ENCODE measurements at places on chromosomes 2 and 18.

DNA sequence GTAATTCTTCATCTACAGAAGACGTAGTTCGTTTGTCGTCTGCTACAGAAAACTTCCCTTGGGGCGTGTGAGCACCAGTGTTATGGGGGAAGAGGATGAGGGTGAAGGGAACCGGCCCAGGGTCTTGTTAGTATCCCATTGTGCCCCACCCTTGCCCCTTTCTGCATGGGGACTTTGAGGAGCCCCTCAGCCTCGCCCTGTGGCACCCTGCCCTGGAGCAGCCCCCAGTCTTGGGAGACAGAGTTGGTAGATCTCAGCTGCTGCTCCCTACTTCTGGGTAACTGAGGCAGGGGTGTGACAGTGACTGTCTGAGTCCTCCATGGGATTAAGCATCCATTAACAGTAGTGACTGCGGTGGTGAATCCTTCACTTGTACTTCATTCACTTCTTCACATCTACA lies 50.1 kb downstream of the RNF144A start:
- no peak for DNase-seq

DNA sequence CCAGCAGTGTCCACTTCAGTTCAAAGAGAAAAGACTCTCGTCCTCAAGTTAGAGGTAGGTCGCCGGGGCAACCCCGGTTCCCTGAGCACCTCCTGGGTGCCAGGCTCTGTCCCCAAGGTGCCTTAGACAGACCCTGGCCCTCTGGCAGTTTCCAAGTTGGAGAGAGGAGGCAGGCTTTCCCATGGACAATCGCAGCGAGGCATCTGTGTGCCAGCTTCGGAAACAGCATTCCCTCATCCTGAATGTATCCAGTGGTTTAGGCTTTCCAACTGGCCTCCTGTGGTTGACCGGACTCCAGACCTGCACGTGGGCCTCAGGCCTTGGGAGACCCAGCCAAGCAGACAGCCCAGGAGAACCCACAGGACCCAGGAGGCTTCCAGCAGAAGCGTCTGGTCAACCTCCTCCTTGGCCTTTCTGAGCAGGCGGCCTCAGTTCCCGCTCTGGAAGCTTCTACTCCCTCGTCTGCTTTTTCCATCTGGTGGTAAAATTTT lies 70.3 kb downstream of the KCNF1 start:
- DNase-seq: no peak

DNA sequence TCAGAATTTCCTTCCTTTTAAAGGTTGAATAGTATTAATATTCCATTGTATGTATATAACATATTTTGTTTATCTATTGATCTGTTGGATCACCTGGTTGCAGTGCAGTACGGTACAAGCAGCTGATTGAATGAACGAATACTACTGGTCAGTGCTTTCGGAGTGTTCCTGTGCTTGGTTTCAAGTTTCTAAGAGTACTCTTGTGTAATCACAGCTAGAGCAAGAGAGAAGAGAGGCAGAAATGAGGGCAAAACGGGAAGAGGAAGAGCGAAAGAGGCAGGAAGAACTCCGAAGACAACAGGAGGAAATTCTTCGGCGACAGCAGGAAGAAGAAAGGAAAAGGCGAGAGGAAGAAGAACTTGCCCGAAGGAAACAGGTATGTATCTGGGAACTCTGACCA lies 40.3 kb upstream of the KCNJ13 start:
- DNase-seq: no peak

DNA sequence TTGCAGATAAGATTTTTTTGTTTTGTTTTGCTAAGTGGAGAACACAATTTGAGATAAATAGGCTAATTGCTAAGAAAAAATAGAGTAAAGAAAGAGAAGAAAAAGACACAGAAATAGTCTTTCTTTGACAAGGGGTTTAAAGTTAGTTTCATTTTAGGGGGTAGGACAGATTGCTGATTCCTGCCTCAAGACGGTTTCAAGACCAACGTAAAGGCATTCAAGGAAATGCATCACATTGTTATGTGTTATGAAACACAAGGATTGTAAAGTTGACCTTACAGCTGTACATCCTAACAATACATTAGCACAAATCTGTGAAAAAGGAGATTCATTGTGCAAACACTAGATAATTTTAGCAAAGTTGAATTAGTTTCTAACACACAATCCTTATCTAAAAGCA lies 22.7 kb upstream of the ETAA1 start:
- DNase-seq: no peak

GRCh38 chr2:188478724-188479123 lies 187.1 kb downstream of the GULP1 start:
- no peak for DNase-seq

- DNase-seq: no peak
These were observed 856.4 kb downstream of the RNF144A start for GRCh38 chr2:7773362-7774360.

GRCh38 chr2:191389288-191389687 lies 144.1 kb downstream of the MYO1B start:
- DNase-seq: no peak

GRCh38 chr18:22136395-22136794 lies 33.0 kb upstream of the GATA6 start:
- no peak for DNase-seq

DNA sequence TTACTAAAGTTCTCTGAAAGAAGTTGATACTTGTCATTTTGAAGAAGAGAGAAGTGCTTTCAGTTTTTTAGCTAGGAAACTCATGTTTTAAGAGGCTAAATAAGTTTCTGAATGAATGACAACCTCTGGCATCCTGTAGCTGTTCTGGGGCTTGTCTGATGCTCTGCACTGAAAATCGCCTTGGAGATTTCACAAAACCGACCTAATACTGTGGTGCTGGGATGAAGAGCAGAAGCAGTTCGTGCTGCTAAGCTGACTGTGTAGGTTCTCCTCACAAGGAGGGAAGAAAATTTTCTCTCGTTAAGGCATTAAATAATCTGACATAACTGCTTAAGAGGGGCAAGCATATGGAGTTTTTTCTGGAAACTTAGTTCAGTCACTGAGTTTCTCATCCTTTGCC lies 193.2 kb downstream of the LTBP1 start:
- DNase-seq: no peak

GRCh38 chr18:31510319-31510718 lies 12.3 kb downstream of the DSG2 start:
- DNase-seq: no peak

DNA sequence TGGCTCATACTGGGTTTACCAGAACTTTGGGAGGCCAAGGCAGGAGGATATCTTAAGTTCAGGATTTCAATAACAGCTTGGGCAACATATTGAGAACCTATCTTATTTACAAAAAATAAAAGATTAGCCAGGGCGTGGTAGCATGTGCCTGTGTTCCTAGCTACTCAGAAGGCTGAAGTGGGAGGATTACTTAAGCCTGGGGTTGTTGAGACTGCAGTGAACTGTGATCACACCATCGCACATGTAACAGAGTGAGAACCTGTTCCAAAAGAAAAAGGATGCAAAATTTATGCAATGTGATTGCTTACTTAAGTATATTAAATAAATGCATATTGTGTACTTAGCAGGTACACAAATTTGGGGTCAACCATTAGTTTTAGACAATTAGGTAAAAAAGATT lies 768.9 kb upstream of the CDH7 start:
- DNase-seq: no peak

- DNase-seq: no peak
These were observed 52.9 kb downstream of the VSNL1 start for GRCh38 chr2:17593445-17593840.

DNA sequence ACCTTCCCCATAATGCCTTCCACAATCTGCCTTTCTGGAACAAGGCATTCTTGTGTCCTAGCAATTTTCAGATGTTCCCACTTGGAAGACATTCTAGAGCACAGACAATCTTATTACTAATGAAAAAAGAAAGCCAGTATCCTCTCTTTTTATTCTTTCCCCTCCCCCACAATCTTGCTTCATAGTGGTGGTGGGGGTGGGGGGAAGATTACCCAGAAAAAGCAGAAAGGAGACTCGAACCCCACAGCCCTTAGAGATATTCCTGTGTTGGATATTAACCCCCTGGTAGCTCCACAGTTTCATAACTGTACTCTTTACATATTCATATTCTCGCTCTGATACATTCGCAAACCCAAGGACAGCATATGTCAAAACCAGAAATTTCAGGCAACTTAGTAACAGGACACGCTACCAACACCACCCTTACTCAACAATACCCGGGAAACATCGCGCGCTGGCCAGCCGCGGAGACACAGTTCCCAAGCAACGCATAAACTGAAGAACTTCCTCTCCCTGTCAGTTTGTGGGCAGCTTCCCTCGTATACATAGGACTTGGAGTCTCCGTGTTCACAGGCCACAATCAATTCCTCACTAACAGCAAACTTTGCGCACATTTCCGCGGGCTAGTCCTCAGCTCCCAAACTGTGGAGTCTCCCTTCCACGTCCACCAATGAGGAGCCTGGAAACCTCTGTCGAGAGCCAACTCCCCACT lies 793 bp downstream of the NR4A2 start:
- DNase-seq: peak; percentile 59

Data from AG09309 (cell line).